ENCODE measurements at places on chromosomes 7 and 10.

- no peak for DNase-seq
These were observed 236.2 kb downstream of the SKIDA1 start for GRCh38 chr10:21289271-21289670.

GRCh38 chr10:58531084-58531695 is 18.5 kb downstream of the BICC1 start:
- no peak for DNase-seq

- no peak for DNase-seq
These were observed 76.6 kb downstream of the SEMA3C start for GRCh38 chr7:80842022-80842790.

DNA sequence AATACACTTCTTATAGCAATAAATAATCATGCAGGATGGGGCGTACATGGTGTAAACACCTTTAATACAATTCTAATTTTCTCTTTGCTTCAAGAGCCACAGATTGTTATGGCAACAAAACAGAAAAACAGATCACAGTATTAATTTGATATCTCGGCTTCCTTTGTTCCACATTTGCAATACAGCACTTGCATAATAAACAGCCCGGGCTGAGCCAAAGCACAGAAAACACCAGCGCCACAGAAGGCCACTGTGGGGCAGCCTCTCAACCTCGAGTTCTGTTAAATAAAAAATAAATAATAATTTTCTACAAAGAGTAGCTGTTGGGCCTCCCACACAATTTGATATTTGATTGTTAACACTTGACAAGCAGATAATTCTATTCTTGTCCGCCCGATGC is 255.9 kb downstream of the USP6NL start:
- no peak for DNase-seq

DNA sequence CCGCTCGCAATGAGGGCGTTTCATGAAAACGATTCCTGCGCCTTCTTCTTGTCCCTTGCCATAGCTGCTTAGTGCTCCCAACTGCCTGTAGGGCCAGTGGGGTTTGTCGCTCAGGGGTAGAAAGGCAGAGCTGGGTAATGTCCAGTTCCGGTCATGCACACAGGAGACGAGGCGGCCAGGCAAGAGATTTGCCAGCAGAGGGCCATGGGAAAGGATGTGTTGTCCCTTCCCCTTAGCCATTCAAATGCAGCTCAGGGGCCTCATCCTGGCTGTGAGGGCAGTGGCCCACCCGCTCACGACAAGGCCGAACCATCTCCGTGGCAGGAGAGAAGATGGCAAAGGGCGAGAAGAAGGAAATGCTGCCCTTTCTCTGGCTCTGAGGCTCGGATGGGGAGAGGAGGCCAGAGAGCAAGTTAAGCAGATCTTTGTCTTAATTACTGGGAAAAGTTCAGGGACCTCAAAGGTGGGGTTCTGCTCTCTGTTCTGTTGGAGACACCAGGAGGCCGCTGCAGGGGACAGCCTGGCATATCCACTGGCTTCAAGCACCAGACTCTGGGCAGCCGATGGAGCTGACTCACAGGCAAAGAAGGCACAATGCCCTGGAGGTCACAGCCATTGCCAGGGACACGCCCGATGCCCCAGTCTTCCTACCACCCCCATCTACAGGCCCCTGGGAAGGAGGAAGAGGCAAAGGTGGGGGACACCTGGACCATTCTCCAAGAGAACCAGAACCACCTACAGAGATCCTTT is 534.8 kb upstream of the MGMT start:
- DNase-seq: no peak

DNA sequence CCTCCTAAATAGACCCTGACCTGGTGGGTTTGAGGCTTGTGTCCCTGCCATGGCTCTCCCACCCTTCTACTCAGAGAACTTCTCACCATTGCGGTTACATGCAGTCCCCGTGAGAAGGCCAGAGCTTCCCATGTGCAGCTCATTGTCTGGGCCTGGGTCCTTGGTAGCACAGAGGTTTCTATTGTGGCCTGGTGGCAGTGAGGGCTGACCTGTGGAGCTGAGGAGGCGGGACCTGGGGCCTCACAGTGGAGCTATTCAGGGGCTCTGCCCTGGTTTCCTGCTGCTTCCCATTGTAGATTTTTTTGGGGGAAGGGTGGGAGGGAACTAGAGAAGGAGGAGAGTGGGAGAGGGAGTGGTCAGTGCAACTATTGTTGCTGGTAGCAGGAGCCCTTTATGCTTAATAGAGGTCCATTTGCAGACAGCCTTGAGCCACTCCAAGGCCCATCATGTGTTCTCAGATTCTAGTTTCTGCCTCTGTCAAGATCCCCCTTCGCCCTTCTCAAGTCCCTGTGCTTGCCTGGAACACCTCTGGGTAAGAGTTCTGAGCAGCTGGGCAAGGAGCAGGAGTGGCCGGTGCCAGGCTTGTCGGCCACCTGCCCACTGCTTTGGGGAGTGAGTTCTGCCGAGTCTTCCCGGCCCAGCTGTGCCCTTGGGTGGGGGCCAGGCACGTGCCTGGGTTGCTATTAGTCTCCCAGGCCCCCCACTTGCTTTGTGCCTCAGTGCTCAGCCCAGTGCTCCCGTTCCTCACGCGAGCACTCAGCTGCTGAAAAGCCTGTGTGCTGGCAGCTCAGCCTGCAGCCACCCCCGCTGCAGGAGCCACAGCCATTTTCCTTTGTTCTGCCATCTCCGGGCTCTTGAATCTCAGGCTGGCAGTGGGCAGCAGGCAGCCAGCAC is 10.7 kb downstream of the TSPAN14 start:
- DNase-seq: no peak

- DNase-seq: no peak
These were observed 115.3 kb downstream of the PIP4K2A start for GRCh38 chr10:22599048-22599561.

- no peak for DNase-seq
These were observed 34.9 kb downstream of the SRPK2 start for GRCh38 chr7:105353752-105354328.

- no peak for DNase-seq
These were observed 61.2 kb upstream of the NPVF start for GRCh38 chr7:25289518-25289917.

DNA sequence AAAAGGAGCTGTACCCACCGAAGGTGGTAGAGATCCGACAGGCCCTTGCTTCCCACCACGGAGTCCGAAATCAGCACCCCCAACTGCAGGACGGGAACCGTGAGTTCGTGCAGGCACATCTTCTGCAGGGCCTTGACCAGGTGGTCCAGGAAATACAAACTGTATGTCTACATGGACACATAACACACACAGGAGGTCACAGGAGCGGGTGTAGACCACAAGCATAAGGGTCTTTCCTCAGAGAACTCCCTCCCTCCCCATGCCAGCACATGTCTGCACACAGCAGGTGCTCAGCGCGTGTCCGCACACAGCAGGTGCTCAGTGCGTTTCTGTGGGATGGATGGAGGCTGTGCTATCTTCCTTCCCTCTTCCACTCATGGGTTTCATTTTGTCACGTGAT is 69.7 kb downstream of the CFAP46 start:
- no peak for DNase-seq

DNA sequence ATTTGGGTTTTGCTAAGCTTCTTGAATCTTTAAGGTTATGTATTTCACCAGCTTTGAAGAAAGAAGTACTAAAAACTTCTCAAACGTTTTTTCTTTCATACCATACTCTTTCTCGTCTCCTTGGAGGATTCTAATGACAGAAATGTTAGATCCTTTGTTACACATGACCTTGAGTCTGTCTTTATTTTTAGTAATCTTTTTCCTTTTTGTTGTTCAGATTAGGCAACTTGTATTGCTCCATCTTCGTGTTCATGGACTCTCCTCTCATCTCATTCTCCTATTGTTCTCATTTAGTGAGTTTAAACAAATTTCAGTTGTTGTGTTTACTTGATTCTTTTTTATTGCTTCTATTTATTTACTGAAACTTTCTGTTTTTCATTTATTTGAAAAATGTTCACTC is 73.7 kb downstream of the WDFY4 start:
- DNase-seq: no peak

DNA sequence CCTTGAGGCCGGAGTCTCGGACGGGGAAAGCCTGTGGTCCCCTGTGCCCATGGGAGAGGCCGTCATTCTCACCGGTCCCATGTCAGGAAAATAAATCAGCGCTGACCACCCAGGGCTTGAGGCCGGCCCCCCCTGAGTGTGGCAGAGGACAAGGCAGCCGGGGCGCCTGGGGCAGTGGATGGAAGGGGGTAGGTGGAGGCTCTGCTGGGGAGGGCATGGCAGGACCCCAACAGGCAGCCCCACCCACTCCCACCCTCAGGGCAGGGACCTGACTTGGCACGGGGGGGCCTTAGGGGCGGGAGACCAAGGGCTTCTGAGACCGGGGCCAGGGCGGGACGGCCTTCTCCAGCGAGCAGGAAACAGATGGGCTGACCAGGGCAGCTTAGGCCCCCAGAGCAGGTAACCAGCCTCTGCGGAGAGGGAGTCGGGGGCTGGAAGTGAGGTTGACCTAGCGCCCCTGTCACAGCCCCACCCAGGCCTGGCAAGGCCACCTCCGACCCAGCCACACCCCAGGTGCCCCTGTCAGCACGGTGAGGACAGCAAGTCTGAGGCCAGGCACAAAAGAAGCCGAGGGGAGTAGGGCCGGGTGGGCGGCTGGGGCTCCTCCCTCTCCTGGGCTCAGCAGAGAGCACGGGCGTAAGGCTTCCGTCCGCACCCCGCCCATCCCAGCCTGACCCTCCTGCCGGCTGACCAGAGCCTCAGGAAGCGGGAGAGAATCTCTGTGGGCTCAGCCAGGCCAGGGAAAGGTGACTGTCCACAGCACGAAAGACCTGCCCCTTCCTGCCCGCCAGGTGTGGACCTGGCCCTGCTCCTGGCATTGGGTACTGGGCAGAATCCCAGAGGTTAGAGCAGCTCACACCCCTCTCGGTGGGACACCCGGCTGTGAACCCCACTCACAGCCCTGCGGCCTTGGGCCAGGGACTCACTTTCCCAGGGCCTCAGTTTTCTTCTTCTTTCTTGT is 87.4 kb downstream of the FOXL3 start:
- DNase-seq: no peak

GRCh38 chr7:103704701-103705100 is 258.7 kb upstream of the SLC26A5 start:
- no peak for DNase-seq

DNA sequence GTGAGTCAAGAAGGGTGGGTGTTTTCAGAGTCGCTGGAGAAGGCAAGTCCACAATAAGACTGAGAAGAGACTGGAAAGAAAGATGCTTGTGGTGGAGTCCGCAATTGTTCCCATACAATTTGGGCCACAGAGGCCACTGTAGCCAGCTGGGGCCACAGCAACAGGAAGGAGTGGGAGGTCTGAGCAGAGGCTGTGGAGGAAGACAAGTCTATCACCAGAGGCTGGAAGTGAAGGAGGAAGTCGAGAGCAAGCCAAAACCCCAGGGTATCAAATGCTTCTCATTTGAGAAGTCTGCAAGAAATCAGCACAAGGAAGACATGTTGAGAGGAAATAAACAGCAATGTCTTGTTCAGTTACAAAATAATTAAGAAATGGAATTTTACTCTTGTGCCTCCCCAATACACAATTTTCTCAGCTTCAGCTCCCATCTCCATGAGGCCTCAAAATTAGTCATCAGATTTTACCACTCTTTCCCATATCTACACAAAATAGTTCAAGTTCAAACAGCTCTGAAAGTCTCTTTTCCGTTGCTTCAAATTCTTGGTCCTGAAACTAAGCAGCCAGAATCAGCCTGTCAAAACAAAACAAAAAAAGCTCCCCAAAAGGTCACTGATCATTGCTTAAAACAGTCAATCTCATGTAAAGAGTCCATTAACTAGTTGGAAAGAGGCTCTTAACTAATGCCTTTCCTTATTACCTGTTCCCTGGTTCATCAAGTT is 31.6 kb downstream of the SLC16A12 start:
- no peak for DNase-seq

GRCh38 chr7:95594185-95594584 is 2.1 kb downstream of the PDK4 start:
- DNase-seq: no peak

- no peak for DNase-seq
These were observed 48.8 kb upstream of the SLC35B4 start for GRCh38 chr7:134365341-134366054.

DNA sequence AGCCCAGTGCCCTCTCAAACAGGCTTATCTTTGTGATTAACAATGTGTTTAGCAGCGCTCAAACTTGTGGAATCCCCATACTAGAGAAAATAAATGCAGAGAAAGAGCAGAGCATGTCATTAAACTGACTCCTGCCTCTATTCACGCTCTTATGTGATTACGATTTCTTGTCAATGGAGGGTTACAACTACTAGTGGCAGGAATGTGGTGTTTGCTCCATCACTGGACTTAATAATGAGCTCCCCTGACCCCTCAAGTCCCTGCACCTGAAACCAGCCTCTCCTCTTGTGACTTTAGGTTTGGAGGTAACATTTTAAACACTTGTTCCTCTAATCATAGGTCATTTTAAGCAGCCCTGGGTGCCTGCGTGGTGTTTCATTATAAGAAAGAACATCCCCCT is 121.9 kb downstream of the PLPP4 start:
- no peak for DNase-seq

DNA sequence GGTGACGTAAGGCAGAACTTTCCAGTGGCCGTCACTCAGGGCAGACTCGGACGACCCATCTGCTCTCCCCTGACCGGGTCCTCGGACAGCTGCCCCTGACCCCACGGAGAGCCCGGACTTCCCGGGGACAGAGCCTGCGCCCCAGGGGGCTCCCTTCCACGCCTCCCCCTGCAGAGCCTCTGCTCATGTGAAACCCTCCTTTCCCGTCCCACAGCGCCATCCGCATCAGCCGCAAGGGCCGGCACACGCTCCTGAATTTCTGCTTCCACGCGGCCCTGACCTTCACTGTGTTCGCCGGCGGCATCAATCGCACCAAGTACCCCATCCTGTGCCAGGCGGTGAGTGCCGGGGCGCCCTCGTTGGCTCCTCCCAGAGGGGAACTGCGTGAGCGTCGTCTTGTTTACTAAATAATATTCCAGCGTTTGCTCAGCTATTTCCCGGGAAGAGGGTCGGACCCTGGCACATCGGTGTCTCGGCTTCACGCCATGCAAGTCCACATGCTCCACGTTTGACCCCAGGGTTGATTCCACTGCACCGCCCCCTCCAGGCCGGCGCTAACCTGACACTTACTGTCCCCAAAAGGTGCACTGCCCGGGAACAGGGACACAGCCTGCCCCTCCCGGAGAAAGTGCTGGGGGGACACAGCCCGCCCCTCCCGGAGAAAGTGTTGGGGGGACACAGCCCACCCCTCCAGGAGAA is 10.9 kb downstream of the ADGRA1 start:
- no peak for DNase-seq

- no peak for DNase-seq
These were observed 131.4 kb downstream of the PRPF18 start for GRCh38 chr10:13717936-13718772.

DNA sequence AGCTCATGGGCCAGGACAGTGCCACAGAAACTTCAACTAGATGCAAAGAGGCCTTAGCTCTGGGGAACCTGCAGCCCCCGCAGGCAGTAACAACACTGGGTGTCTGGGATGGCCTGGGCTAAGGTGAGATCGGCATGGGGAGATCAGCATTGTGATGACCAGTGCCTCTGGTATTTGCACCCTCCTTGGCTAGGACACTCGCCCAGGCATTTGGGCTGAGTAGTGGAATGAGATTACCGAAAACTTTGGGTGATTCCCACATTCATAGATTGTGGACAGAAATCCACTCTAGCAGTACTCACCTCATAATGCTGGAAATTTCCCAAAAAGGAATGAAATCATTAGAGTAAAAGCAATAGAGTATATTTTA is 70.6 kb upstream of the ZMIZ2 start:
- no peak for DNase-seq

- DNase-seq: no peak
These were observed 12.9 kb upstream of the WASL start for GRCh38 chr7:123761729-123762128.

Data from stimulated activated CD8-positive, alpha-beta memory T cell treated with anti-CD3 and anti-CD28 coated beads, Interleukin-2, amount 100 ng/mL, for 1 hour (primary cell).